ENCODE measurements at places on chromosomes 2 and 18.

DNA sequence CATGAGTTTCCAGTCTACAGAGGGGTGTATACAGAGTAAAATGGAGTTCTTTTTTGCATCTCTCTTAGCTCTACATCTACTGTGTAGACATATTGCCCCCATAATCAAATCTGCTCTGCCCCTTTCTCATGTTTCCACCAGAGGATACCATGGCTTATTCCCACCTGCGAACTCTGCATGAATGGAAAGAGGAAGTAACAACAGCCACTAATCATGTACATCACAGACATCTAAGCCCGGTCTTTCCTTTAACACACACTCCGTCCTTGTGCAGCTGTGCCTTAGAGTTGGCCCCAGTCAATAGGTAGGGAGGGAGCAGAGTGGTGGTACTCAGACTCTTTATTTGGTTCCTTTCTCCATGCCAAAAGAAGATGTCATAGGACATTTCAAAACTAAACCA is 147.3 kb upstream of the NRP2 start:
- DNase-seq, result no peak

- peak; percentile 88 for DNase-seq
Observed at GRCh38 chr18:75679331-75679730, 251.8 kb upstream of the SMIM21 start.

- DNase-seq, result no peak
Observed at GRCh38 chr2:12270876-12271588, 445.7 kb upstream of the TRIB2 start.

DNA sequence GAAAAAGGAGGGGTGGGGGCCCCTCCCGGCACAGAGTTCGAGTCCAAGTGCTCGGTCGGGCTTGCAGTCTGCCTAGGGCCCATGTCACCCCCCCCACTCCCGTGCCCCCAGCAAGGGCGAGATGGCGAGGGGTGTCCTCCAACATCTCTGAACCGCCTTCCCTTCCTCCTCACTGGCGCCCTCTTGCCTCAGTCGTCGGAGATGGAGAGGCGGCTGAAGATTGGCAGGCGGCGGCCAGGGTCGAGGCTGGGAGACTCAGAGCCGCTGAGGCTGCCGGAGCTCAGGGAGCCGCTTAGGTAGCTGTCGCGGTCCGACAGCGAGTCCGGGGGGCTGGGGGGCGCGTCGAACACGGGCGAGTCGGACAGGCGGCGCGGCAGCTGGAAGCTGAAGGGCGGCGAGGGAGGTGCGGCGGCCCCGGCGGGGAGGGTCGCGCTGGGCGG is 2.3 kb downstream of the ZFP36L2 start:
- peak; percentile 78 for DNase-seq

Data from heart left ventricle (tissue), 16 donors.